ENCODE measurements at places on chromosomes 3 and 15.

DNA sequence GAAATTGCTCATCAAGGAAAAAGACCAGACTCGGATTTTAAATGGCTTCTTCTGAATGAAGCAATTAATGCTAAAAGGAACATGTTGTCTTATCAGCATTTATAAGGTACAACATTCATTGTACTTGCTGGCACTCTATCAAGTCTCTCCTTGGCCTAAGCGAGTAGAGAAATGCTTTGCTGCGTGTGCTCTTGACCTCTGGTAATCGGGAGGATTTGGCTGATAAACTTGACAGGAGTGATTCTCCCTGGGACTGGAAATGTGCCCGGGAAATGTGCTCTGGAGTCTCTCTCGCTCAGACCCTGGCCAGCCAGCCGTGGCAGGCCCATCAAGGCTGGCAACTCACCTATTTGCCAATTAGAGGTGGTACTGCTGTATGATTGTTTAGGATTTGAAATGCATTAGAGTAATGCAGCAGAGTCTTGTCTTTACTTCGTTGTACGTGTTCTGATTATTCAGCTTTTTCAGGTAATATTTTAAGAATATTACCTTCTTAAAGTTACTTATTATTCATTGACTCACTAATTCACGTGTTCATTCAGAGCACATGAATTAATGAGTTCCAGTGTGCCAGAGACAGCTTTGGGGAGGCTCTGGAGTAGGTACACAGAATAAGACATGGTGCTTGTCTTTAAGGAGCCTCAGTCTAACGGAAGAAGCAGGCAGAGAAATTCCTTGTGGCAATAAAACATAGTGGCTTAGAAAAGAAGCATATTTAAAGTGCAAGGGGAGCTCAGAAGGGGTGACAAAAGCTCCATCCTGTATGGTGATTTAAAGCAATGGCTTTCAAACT lies 48.0 kb upstream of the TPRG1 start:
- no peak for DNase-seq

DNA sequence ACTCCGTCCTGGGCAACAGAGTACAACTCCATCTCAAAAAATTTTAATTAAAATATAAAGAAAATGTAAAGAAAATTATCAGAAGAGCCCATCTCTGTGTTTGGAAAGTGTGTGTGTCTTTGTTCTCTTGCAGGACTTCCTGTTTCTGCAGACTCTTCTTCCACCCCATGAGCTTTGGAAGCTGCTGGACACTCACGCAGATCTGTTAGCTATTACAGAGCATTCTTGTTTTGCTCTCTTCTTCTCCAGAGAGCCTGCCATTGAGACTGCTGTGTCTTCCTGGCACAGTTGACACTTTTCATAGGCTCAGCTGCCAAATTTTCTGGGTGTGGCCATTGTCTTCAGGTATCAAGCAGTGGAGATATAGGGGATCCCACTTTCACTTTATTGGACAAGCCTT lies 6.0 kb upstream of the CCR8 start:
- DNase-seq: no peak

- DNase-seq: no peak
Observed at GRCh38 chr3:104519068-104519467, 847.6 kb upstream of the ALCAM start.

DNA sequence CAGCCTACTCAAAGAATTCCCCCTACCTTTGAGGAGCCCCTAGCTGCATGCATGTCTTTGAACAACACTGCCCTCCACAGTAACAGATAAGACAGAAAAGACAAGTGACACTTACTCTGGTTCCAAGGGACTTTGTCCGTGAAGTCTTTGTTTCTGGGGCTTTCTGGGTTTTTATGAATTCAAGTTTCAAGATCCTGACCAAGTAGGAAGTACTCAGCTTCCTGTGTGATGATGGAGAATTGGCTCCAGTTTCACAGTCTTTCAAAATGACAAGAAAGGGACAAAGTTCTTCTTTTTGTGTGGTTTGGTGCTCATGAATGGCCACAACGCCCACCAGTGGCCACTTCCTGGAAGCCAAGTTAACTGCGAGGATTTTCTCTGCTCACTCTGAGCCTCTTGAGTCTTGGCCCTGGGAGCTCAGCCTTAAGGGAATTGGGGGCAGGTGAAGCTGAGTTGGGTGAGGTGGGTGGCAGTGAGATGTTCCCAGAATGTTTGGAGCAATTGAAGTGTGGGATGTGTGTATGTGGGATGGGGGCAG lies at the start of gene CCR1:
Gene CCR1 (minus strand): TSS at position 147 of the 538 bp plus-strand sequence. CDS start 4,000 bp downstream, outside the sequence.
- DNase-seq: no peak

DNA sequence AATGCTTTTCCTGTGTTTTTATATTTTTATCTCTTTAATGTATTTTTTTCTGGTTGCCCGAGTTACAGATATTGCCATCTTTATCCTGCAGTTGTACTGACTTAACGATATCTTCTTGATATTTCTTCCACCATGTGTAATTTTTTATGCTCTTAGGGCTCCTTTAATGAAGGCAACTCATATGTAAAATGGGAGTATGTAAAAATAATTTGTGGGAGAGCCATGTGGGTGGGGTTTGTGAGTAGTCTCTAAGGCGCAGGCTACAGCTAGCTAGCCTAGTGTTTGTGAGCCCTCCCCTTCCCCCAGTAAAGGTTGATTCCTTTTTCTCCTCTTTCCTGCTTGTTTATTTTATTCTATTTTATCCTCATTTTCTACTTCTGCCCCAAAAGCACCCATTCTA lies 38.1 kb downstream of the UBE2E1 start:
- no peak for DNase-seq

- DNase-seq: no peak
Observed at GRCh38 chr3:124582196-124582595, 148.1 kb upstream of the UMPS start.

GRCh38 chr15:91947683-91948608 lies 94.4 kb downstream of the SLCO3A1 start:
- no peak for DNase-seq

DNA sequence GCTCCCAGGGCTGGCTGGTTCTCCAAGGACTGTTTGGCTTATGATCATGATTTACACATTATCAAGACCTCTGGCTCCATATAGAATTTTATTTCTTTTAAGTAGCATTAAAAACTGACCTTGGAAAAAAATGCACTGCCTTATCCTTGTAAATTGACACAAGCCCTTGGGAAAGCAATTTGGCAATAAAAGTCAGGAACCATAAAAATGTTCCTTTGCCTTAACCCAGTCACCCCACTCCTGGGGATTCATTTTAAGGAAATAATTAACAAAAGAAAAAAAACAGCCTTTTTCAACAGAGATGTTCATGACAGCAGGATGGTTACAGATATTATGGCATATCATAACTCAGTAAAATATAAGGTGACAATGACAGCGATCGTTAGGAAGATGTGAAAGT lies 51.6 kb upstream of the NR2E3 start:
- DNase-seq: no peak

DNA sequence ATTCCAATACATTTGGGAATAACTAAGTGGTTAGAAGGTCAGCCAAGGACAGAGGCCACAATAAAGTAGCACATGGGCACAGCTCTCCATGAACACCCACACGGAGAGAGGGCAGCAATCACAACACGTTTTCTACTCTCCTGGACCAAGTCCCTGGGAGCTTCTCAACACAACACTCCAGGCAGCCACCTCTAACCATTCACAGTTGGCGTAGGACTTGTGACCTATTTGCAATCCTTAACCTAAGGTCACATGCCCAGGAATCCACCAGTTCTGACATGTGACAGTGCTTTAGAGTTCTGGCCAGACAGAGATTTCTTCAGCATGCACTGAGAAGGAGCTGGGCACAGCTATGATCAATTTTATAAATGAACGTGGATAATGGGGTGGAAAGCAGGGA lies 280.8 kb downstream of the SHQ1 start:
- no peak for DNase-seq

- DNase-seq: no peak
Observed at GRCh38 chr3:126245811-126246727, 65.7 kb upstream of the ALDH1L1 start.

GRCh38 chr15:34754674-34755418 lies at the start of gene GJD2:
Gene GJD2 (minus strand): TSS chr15:34754998. CDS start chr15:34754488, 510 bp downstream.
- DNase-seq: no peak

DNA sequence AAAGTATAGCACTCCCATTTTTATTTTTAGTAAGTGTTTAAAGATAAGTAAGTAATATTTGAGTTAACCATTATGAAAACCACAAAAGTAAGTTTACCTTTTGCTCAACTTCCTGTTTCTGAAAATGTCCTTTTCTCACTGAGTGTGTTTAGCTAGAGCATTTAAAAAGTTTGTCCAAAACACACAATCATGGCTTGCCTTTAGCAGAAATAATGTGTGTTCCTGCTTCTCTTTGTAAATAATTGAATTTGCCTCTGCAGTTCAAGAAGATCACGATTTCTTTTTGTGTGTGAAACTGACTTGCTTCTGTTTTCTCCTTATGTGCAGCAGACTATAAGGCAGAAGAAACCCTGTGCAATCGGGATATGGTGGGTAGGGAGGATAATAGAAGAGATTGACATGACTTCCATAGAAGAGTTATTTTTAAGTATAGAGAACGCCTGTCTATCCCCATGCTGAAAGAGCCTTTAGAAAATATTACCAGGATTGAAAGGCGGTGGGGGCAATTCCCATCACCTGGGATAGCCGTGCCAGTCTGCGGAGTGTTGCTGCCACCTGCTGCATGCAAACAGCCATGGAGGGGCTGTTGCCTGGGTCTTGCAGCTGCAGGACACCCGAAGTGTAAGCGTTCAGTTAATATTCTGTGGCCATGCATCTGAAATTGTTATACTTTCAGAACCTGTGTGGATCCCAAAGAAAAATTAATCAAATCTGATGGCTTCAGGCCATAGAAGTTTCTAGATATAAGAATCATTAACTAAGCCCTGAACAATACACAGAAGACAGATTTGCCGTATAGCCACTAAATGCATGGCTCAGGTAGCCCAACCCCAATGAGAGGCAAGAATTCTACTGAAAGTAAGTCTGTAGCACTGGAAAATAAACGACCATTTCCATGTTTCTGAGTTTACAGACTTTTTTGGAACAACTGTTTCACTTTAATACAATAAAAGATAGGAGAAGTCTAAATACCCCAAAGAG lies 2.4 kb upstream of the CD96 start:
- DNase-seq: peak; percentile 40

DNA sequence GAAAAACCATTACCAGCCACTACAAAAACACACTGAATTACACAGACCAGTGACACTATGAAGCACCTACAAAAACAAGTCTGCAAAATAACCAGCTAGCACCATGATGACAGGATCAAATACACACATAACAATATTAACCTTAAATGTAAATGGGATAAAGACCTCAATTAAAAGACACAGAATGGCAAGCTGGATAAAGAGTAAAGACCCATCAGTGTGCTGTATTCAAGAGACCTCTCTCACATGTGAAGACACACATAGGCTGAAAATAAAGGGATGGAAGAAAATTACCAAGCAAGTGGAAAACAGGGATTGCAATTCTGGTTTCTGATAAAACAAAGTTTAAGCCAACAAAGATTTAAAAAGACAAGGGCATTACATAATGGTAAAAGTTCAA lies 482.7 kb upstream of the MCTP2 start:
- DNase-seq: no peak

GRCh38 chr15:96273317-96274086 lies 57.0 kb upstream of the NR2F2 start:
- no peak for DNase-seq

DNA sequence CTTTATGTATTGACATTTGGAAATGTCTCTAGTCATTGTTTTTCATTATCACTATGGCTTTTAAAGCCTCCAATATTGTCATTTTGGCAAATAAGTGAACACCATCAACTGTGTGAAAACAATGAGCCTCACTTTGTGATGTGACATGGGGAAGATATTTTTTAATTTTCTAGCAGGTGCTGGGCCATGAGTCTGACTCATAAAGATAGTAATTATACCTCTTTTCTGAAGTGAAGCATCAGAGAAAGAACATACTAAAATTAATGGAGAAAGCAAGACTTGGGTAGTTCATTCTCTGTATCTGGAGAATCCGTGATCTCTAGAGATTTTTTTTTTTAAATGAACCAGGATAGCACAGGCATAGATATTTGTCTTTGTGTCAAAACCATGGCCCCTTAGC lies 100.8 kb downstream of the CCNL1 start:
- no peak for DNase-seq

DNA sequence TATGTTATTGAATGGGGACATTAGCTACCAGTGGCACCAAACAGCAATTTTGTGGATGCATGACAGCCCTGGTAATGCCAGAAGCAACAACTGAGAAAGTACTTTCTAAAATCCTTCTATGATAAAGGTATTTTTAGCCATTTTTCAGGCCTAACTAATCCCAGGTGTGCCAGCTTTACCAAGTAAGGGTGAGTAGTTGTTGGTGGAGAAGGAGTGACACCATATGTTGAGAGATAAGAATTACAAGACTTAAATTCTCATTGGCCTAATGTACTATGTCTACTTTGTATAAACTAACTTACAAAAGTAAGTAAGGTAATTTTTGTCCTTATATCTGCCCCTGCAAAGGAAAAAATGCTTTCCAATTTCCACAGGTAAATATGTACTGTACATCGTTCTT lies 4.1 kb upstream of the COX17 start:
- DNase-seq: no peak

- DNase-seq: no peak
Observed at GRCh38 chr3:120177151-120177550, 82.9 kb upstream of the GSK3B start.

- DNase-seq: no peak
Observed at GRCh38 chr15:76193934-76194333, 117.3 kb downstream of the ETFA start.

DNA sequence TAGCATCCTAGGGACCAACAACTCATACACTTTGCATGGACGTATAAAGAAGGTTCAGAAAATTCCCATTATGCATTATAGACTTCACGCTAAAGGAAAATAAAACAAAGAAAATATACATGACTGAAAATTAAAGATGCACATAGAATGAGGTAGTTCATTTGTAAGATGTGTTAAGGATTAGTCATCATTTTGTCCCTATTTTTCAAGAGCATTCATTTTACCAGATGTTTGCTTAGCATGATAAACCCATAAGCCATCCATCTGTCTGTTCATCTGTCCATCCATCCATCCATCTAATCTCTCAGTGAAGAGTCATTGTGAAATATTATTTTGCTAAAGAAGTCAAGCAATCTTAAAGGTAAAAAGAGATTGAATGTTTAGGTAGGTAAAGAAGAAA lies 80.3 kb downstream of the TFG start:
- no peak for DNase-seq

DNA sequence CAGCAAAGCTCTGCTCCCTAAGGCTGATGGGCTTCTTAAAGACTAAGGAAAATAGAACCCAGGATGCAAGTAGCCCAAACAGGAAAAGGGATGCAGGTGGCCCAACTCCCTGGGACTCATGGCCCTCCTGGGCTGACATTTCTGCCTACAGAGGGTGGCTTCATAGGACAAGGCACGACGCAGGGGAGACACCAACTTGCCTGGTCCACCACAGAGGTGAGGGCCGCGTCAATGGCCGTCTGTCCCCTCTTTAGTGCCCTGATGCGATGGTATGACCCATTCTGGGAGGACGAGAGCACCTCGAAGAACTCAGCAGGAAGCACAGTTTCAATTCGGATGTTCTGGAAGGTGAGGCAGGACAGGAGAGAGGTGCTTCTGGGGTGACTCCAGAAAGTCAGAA lies 44.0 kb downstream of the NUP210 start:
- DNase-seq: no peak

DNA sequence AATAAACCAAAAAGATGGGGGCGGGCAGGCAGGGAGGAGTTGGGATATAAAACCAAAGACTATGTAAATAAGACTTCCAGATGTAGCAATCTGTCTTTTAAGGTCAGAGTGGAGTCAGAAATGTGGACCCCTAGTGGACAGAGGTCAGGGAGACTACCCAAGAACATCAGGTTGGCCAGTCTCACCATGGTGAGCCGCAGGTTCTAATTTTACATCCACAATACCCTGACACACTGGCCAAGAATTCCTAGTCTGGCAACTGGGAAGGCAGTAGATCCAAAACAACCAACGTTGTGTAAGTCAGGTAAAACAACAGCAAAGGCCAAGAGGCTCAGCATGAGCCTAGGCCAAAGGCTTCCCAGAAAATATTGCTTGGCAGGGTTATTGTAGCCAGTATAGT lies 203.4 kb downstream of the FOXP1 start:
- DNase-seq: no peak
